ENCODE measurements at places on chromosomes 2 and 18.
A peak's percentile ranks its signal among the peaks of the same experiment; 100 is the strongest.

- peak; percentile 26 for DNase-seq
Measured at GRCh38 chr2:1488181-1488671, 75.0 kb downstream of the TPO start.

DNA sequence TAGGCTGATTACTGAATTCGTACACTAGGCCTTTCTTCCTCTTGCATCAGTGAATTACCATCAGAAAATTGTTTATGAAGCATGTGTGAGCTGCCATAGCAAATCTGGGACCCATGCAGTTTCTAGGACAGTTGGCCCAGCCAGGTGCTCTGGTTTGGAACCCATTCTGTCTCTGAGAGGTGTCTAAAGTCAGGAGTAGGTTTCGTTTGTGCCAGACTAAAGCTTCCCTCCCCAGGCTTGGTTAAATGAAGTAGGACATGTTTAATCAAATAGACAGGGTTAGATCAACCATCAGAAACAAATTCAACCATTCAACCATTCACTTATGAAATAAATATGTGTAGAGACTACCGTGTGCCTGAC, 176.9 kb downstream of the ALPK2 start:
- no peak for DNase-seq

DNA sequence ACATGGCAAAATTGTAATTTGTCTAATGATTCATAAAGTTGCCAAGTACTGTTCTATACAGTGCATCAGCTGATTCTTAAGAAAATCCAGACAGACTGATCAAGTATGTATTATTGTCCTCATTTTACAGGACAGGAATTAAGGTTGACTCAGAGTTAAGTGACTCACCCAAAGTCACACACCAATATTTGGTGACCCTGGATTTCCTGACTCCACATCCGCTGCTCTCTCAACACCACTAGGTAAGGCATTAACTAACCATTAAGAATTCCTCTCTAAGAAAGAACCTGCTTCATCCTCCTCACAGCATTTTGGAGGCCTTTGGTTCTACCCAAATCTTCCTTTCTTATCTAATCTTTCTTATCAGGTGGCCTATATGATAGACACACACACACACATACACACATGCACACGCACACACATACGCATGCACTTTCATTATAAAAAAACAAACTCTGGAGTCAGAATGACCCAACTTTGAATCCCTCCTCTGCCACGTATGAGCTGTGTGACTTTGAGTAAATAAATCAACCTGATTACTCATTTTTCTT, 150.8 kb downstream of the ANKRD44 start:
- DNase-seq: no peak

DNA sequence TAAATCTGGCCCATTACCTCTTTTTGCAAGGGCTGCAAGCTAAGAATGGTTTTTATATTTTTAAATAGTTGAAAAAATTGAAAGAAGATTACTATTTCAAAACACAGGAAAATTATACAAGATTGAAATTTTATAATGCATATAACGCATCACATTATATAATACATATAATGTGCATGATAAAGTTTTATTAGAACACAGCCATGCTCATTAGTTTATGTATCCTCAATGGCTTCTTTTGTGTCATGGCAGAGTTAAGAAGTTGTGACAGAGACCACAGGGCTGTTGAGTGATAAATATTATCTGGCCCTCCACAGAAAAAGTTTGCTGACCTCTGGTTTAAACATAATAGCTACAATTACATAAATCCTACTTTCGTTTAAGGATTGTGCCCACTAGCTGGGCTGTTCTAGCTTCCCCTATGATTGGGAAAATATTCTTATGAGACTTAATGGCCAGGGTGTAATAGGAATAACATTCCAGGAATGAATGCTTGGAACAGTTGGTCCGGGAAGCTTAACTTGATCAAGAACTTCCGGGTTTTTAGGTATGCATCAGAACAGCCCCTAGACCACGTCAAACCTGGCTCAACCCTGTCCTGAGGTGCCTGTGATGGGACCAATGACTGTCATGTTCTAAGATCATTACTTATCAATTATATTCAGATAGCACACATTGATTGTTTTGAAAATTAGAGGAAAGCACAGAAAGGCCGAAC, 98.7 kb upstream of the LPIN2 start:
- no peak for DNase-seq

DNA sequence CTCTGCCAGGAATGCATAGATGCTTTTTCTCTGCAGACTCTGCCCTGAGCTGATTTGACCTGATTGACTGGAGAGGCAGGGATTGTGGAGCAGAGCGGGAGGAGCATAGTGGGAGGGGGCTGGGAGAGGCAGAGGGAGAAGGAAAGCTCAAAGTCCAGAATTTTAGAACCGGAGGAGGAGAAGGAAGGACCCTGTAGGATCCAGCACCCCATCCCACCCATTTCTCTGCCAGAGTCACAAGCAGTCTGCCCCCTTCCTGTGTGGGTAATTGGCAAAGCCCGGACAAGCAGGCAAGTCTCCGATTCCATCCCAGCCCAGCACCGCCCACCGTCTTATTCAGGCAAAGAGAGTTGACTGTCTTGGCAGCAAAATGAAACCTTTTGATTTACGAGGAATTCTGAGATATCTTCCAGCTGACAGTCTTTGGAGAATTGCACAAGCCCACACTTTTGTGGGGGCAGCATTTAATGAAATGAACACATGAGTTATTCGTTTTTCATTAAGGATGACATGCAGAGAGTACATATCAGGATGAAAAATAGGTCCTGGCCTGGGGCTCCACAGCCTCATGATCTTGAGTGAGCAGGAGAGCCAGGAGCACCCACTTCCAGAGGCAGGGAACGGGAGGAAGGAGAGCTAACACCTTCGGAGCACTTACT, 103.1 kb downstream of the MCFD2 start:
- DNase-seq: no peak

GRCh38 chr2:157899125-157899839, 23.2 kb upstream of the ACVR1 start:
- no peak for DNase-seq

- no peak for DNase-seq
Measured at GRCh38 chr2:98800330-98801064, 69.6 kb upstream of the MGAT4A start.

DNA sequence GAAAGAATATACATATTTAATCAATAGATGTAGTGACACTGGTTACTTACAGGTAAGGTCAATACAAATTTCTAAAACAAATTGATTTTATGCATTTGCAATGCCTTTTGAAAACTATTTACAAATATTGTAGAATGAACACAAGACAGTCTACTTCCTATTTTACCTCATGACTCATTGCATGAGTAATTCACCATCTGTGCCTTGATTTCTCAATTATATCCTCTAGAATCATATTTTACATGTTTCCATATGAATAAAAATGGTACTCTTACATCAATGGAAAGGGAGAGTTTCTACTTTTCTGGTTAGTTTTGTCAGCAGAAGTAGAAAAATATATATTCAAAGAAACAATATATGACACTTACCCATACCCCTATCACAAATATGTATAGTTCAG, 203.8 kb upstream of the CDH7 start:
- no peak for DNase-seq
